Stimulated activated CD4-positive, alpha-beta T cell treated with anti-CD3 and anti-CD28 coated beads, Interleukin-15, amount 100 ng/mL, for 24 hours (primary cell): ENCODE measurements at places on chromosomes 11 and 22.

DNA sequence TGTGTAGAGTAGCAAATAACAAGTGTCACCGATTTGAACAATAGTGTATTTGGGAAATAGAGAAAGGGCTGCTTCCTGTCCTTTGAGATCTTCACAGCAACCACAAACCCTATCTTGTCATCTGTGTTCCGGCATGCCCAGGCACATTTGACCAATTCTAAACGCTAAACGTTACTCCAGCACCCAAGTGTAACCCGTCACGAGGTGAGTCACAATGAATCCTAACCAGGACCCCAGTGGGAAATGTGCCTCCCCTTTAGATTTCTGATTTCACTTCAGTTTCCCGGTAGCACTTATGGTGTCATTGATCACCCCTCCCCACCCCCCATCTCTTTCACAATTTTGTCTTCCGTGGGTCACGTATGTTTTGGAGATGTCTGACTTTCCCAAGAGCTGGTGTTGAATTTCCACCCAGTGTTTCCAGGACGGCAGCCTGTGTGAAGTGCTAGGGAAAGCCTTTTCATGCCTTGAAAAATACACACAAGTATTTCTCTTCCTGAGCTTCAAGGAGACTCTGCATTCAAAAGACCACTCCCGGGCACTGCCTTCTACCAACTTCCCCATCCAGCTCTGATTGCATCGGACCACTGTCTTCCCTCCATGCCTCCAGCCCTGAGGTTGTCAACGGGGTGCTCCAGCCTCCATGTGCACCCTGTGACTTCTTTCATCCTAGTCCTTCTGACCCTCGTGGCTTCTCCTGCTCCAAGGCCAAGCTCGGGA lies 10.5 kb upstream of the C11orf24 start:
- DNase-seq = peak; percentile 69

DNA sequence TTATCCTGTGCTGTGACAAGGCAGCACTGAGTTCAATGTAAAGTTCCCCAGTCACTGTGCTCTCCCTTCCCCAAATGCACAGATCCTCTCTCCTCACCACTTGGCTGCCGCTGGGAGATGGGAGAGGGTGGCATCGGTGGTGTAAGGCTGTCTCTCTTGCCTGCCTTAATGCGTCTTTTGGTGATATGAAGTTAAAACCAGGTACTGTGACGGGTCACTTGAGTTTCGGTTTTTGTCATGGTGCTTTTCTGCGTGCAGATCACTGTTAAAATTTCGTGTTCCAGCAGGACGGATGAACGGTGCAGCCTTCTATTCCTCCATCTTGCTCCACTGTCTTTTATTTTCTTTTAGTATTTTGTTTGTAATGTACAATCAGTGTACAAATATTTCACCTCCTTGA lies 18.6 kb downstream of the GLB1L2 start:
- DNase-seq = no peak

DNA sequence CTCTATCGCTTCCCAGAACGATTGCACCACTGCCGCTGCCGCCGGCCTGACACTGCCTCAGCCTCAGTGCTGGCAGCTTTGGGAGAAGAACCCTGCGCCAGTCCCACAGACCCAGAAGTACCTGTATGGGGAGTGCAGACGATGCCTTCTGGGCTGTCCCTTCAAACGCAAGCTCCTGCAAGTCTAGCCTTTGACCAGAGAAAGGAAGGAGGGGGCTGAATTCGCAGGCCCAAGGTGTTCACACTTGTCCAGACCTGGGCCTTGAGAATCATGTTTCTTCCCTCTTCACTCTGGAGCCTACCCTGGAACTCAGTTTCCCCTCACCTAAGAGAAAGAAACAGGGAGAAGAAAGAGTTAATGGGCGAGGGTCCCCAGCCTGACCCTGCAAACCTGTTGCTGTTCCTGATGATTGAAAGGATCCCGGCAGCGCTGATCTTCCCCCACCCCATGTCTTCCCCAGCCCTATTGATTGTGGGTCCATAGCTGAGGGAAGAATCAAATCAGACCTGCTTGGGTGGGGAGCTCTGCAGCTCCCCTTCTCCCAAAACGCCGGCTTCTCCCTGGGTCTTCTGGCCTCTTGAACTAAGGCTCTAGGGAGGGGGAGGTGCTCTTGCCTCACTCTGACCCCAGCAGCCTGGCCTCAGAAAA lies 786 bp upstream of the MCAM start:
- no peak for DNase-seq

DNA sequence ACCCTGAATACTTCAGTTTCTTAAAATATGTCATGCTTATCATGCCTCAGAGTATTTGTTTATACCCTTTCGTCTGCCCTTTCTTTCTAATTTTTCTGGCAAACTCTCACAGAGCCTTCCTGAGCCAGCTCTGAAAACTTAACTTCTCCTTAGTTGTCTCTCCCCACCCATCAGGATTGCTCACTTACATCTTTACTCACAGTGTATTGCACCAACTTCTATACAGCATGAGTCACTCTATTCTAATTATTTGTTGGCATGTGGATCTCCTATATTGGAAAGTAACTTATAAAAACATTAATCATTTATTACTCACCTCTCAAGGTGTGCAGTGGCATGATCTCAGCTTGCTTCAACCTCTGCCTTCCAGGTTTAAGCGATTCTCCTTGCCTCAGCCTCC lies 114.9 kb downstream of the FANCF start:
- DNase-seq = no peak

- no peak for DNase-seq
Observed at GRCh38 chr11:121059605-121060004, 35.7 kb downstream of the TBCEL start.
